Suppressor macrophage (primary cell): ENCODE measurements at places on chromosomes 16 and 17.

GRCh38 chr16:67775273-67775672 lies 31.1 kb downstream of the RANBP10 start:
- DNase-seq: no peak

GRCh38 chr17:36867716-36868341 lies 69.4 kb upstream of the LHX1 start:
- no peak for DNase-seq

DNA sequence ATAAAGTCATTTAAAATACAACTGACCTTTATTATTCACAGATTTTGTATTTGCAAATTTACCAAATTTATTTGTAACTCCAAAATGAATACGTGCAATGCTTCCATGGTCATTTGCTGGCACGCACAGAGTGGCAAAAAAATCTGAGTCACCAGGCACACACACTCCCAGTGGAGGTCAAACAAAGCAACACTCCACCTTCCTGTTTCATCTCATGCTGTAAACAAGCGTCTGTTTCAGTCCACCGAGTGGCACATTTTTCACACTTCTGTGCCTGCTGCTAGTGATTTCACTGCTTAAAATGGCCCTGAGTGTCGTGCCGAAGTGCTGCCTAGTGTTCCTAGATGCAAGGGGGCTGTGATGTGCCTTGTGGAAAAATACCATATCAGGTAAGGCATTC lies 17.8 kb upstream of the ITGAE start:
- DNase-seq: peak; percentile 75

DNA sequence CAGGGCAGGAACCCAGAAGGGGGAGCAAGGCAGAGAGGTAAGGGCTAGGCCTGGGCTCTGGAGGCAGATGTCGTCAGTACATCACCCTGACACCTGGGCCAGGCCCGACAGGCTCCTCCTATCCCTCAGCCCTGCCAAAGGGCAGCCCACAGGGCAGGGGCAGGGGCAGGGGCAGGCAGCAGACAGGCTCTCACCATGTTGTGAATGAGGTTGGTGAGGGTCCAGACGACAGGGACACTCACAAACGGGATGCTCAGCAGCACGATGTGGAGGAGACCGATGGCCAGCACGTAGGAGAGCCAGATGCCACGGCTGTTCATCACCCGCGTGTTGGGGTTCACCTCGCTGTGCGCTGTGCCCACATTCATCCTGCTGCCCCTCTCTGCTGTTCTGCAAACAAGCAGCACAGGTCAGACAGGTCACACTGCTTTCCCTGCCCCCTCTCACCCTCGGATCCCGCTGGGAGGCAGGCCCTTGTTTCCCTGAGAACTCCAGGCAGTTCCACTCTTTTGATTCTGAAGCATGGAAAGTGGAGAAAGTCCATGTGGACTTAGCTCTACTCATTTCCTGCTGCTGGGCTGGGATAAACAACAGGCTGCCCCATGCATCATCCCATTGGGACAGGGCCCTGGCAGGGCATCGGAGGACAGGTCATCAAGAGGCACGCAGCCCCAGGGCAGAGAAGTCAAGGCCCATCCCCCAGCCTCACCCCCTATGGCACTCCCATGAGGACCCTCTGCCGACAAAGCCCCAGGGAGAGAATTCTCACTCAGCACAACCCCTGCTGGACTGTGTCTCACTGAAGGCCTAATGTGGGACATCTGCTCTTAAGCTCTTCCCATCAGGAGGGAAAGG lies 3.3 kb downstream of the ORMDL3 start:
- no peak for DNase-seq

DNA sequence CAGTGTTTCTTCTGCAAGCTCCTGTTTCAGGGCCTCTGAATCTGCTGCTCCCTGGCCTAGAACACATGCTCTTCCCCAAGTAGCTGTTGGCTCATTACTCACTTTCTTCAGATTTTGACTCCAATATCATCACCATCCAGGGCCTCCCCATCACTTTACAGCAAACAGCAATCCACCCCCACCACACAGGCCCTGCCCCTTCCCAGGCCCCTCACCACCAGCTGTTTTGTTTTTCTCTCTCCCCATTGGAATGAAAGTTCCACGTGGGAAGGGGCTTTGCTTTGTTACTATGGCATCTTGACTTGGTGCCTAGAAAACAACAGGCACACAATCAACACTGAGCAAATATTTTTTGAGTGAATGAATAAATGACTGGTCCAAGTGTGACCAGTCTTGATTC lies 4.0 kb downstream of the TMEM170A start:
- DNase-seq: no peak

GRCh38 chr16:17529982-17530760 lies 59.4 kb upstream of the XYLT1 start:
- no peak for DNase-seq

DNA sequence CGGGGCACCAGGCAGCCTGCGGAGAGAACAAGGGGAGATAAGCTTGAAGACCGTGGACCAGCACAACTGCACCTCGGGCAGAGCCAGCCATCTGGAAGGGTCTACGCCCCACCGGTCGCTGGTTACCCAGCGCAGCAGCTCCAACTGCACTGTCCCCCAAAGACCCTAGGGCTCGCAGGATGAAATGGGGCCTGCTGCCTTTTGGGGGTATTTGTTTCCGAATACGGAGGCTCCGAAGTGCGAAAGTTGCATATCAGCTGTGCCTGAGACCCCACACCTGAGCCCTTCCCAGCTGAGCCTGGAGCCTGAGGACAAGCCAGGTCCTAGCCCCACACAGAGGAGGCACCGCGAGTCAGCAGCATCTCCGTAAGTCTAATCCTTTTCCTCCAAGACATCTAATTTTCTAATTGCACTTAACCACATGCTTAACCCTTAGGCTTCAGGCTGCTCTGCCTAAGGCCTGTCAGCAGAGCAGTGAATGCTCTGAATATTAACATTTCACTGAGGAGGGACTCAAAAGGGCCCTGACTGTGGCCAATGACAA lies 4.0 kb downstream of the KIFC3 start:
- no peak for DNase-seq

- DNase-seq: no peak
Measured at GRCh38 chr16:86403085-86403484, 107.2 kb upstream of the FOXF1 start.

DNA sequence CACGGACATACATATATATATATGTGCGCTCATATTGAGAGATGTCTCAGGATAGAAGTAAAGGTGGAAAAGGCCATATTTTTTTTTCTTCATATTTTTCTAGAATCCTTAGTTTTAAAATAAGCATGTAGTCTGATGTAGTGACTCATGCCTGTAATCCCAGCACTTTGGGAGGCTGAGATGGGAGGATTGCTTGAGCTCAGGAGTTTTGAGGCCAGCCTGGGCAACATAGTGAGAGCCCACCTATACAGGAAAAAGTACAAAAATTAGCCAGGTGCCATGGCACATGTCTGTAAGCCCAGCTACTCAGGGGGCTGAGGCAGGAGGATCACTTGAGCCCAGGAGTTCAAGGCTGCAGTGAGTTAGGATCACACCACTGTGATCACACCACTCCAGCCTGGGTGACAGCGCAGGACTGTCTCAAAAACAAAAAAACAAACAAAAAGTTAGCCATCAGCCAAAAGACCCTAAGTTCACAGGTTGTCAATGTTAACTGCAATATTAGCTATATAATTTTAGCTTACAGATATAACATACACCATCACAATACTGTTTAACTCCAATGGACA lies 10.4 kb downstream of the ZNF652 start:
- no peak for DNase-seq

GRCh38 chr17:36525113-36525512 lies 9.6 kb downstream of the MYO19 start:
- DNase-seq: no peak

DNA sequence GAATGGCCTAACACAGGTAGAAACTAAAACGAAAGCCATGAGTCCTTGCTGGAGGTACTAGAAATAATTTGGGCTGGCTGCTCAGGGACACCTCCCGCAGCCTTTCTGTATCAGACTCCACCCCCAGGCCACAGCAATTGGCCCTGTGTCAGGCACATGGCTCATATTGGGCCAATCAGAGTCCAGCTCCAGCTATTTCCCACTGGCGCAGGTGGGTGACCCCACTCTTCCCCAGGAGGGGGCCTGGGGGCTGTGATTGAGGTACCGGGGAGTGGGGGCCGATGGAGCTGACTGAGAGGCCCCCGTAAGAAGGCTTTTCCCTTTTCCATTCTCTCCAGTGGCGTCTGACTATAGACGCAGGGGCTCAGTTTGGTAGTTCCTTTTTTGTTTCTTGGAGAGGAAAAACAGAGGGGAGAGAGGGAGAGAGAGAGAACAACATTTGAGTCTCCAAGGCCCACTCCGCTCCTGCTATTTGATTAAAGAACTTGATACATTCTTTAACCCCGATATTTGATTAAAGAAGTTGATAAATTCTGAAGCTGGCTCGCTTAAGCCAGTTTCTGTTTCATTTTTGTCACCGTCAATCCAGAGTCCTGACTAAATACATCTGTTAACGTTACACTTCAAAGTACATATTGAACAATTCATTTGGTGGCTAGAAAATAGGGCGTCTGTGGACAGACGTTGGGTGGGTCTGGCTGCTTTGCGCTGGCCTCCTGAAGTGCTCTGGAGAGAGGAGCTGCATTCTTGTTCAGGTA lies 26.3 kb downstream of the FOXL1 start:
- DNase-seq: no peak

GRCh38 chr16:2196981-2197511 lies 641 bp upstream of the CASKIN1 start:
- no peak for DNase-seq

DNA sequence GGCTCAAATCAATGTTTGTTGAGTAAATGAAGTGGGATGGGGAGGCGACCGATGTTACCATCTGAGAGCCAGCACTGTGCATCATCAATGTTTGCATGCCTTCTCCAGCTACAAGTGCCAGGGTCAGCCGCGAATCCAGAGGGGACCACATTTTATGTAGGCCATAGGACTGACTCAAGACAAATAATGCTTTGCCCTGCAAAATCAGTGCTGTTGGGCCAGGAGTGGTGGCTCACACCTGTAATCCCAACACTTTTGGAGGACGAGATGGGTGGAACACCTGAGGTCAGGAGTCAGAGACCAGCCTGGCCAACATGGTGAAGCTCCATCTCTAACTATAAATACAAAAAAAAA lies 53.1 kb upstream of the WSB1 start:
- no peak for DNase-seq

GRCh38 chr16:57882792-57883191 lies 80.5 kb upstream of the KIFC3 start:
- no peak for DNase-seq

- no peak for DNase-seq
Measured at GRCh38 chr17:66978514-66979061, 14.1 kb downstream of the CACNG4 start.

- DNase-seq: peak; percentile 28
Measured at GRCh38 chr16:48323783-48324775, 61.1 kb downstream of the SIAH1 start.

- no peak for DNase-seq
Measured at GRCh38 chr17:29555840-29556239, 11.0 kb downstream of the ABHD15 start.

DNA sequence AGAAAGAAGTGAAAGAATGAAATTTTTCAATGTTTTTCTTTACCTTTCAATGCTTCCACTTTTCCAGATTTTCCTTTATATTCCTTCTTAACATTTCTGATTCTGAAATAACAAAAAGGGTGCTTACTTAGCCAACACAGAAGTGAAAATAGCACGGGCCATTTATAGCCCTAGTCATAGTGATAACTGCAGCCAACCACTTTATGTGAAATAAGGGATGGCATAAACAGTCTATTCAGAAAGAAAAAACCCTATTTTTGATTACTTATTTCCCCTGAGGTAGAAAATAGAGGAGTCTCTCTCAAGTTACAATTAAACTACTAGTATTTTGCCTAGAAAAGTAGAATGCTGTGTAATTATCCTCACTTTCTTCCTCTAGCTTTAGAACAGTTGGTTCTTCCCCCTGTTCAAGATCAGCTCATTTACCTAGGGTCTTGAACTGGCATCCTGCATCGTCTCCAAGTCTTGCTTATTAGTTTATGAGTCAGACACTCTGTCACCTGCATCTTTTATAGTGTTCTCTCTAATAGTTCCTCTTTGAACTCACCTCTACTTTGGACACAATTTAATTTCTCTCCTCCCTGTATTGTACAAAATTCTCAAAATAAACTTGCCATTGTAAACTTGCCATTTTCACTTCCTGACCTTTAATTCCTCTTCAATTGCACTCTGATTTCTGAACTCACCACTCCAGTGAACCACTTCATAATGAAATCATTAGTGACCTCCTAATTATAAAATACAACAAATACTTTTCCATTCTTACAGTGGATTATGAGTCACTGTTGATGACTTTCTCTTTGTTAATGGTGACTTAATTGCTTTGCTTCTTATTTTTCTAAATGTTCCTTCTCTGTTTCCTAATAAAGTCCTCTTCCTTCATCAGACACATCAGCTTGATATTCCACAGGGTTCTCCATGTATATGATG lies 23.6 kb downstream of the ABCA6 start:
- no peak for DNase-seq

DNA sequence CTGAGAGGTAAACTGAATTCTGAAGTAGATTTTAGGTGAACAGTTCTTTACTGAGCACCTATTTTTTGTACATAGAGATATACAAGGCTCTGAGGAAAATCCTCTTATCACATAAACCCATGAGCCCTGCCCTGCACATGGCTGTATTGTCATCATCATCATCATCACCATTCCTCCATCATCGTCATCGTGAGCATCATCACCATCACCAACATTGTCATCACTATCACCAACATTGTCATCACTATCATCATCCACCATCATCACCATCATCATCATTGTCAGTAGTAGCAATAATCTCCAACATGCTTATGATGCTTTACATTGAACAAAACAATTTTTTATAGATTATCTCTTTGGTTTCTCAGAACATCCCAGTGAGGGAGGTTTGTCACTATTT lies 20.7 kb downstream of the ASIC2 start:
- DNase-seq: no peak

DNA sequence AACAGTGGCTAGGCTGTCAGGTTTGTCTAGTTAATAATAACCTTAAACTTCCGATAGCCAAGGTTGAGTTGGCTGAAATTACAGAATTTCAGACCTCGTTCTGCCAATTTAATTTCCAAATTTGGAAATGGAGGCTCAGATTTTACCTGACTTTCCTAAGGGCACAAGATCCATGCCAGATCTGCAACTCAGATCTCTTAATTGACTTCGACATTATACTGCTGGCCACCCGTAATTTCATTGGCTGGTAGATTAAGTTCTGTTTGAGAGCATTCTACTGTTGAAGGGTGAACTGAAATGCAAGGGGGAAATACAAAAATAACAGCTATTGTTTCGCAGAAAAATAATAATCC lies 210.8 kb downstream of the CNTNAP4 start:
- no peak for DNase-seq

GRCh38 chr16:29839822-29840221 lies 19.6 kb downstream of the MVP start:
- no peak for DNase-seq

- DNase-seq: no peak
Measured at GRCh38 chr16:9259914-9260608, 168.6 kb downstream of the HAPSTR1 start.

DNA sequence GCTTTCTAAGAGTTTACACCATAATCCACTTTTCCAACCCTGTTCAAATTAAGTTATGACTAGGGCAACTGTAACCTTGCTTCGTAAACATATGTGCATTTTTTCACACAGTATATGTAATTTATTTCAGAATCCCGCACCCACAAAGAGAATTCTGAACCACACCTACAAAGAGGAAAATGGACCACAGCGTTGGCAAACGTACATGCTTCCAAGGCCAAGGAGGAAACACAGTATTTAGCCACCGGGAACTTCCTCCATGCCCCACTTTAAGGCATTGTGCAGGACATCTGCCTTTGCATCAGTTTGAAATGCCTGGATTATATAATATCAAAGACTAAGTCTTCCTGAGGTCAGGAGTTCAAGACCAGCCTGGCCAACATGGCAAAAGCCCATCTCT lies 2.1 kb downstream of the SPATA22 start:
- DNase-seq: no peak

GRCh38 chr17:67359960-67360791 lies 6.2 kb downstream of the PSMD12 start:
- peak; percentile 31 for DNase-seq
